ENCODE measurements at places on chromosomes 5 and 9.

GRCh38 chr9:114804505-114804904, 1.3 kb downstream of the TNFSF15 start:
- no peak for DNase-seq

DNA sequence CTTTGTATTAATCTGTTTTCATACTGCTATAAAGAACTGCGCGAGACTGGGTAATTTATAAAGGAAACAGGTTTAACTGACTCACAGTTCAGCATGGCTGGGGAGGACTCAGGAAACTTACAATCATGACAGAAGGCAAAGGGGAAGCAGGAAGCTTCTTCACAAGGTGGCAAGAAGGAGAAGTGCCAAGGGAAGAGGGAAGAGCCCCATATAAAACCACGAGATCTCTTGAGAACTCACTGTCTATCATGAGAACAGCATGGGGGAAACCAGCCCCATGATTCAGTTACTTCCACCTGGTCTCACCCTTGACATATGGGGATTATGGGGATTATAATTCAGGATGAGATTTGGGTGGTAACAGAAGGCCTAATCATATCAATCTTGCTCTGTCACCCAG, 60.9 kb upstream of the CHD1 start:
- DNase-seq: no peak

- DNase-seq: peak; percentile 77
Measured at GRCh38 chr5:68533571-68534084, 318.1 kb downstream of the PIK3R1 start.

DNA sequence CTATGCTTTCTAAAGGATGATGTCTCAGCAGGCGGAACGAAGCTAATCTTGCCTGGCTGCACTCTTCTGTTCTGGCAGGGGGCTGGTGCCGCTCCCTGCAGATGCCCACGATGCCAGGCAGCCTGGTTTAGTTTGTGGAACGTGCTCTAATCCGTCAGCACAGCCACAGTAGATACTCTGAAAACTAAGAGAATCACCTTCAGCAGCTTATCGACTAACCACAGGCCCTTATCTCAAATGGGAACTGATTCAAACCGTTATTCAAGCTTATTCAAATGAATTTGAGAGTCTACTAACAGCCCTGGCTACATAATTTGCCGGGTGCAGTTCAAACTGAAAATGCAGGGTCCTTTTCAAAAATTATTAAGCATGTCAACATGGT, 246.6 kb upstream of the ANKRD55 start:
- DNase-seq: no peak

GRCh38 chr5:179385914-179386313, 40.7 kb upstream of the ADAMTS2 start:
- DNase-seq: no peak

DNA sequence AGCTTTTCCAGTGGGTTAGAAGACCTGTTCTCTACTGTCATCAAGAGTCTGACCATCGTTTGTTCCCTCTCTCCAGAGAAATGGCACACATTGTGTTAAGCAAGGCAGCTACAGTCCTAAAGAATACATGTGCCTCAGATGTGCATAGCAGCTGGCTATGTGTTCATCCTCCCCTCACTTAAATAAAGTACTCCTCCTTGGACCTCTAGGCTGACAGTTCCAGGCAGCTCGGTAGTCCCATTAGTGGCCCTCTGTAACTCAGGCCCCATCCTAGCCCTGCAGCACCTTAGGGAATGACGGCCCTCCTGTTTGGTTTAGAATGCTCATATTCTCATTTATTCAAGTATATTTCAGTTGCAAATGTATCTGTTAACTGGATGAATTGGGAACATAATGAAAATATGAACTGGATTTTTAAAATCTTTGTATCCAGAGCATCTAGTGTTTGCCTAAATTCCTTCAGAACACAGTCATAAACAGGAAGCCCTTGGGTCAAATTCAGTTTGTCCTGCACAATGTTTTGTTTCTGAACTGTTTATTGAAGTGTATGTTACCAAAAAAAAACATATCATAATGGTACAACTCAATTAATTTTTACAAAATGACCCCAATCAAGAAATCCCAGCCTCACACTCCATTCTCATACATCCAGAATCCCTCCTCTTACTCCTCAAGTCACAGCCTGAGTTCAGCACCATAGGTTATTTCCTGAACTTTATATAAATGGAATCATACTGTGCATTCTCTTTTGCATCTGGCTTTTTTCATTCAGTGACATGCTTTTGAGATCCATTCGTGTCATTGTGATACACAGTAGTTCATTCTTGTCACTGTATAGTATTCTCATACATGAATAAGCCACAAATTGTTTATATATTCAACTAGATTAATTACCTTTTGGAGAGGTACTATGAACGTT, 1.6 kb upstream of the ASPN start:
- no peak for DNase-seq

DNA sequence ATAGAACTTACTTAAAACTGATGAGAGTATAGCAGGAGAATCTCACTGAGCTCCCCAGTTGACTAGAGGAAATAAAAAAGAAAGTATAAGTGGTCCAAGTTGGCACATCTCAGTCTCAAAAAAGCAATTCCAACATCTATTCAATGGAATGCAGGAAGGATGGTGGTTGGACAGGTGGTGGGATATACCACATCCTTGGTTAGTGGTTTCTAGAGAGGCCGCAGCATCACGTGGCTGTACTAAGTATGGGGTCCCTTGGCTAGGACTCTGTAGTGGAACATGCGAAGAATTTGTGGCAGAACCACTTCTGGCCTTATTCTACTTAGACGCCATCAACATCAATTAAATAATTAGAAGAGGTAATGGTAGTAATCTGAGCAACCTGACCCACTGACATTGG, 232.4 kb downstream of the SAXO1 start:
- DNase-seq: no peak

GRCh38 chr5:206406-206805, 11.5 kb downstream of the CCDC127 start:
- DNase-seq: no peak

DNA sequence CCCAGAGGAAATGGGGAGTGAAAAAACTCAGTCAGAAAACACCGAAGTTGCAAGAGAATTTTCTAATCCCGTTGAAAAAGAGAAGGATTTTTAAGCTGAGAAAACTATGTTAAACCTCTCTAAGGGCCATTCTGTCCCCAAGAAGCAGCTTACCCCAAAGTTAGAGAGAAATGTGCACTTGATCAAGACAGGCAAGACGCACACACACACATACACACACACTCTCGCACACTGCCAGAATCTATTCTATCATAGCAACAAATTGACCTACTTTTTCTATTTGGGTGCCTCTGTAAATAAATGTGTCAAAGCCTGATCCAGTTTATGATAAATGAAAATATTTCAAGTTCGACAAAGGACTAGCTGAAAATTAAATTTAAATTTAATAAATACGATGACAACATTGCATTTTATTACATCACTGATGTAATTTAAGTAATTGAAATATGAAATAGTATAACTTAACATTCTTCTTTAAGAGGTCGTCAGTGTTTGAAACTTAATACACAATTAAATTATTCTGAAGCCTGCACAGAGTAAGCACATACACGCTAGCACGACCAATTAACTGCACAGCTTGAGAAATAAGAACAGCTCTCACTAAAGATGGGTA, 5.9 kb downstream of the NFIL3 start:
- DNase-seq: no peak

DNA sequence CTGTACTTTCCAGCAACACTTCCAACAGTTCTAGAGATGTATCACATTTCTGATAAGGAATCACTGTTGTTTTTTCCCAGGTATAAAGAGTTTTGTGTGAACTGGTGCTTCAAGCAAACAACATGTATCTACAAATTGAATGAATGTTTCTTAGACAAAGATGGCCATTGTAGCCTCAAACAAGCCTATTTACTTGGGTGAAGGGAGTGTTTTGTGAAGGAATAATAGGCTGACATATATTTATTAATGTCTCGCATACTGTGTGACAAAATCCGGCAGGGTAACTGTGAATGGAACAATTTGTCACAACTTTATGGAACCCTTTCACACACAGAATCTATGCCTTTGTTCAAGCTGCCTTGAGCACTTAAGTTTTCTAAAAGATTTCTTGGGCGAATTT, 24.8 kb upstream of the DAB2 start:
- DNase-seq: no peak

DNA sequence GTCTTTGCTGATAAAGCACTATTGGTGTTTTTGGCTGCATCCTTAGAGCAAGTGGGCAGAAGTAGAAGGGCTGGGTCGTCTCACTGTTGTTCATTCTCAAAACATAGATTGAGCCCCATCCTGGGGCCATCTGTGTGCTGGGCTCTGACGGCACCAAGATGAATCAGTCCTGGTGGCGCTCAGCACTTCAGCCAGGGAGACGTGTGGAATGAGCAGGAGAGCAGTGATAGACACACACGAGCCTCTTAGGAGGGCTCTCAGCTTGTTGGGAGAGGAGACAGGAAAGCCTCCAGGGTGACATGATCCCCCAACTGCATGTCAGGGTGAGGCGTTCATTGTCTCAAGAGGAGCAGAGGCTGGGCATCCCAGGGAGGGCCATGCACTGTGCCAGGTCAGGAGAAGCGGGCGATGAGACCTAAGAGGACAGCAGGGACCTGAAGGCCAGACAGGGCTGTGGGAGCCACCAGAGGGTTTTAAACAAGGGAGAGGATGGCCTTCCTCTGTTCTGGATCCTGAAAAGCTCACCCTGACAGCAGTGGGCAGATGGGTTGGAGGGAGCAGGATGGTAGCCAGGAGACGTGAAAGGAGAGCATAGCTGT, 115.8 kb downstream of the DAB2IP start:
- no peak for DNase-seq

- peak; percentile 69 for DNase-seq
Measured at GRCh38 chr5:36777105-36777757, 99.3 kb upstream of the NIPBL start.

DNA sequence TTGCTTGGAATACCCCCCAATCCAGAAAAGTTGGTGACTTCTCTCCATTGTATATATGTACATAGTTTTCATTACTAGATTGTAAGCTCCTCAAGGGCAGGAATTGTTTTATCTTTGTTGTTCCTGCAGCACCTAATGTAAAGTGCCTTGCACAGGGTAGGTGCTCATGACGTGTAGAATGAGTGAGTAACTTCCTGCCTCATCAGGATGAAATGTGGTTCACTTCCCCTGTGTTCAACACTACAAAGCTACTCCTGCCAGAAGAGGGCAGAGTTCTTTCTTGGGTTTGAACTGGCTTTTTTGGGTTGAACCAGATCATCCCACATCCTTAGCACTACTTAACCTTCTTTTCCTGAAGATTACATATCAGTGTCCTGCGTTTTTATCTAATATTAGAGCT, 23.9 kb downstream of the GTF3C4 start:
- no peak for DNase-seq

DNA sequence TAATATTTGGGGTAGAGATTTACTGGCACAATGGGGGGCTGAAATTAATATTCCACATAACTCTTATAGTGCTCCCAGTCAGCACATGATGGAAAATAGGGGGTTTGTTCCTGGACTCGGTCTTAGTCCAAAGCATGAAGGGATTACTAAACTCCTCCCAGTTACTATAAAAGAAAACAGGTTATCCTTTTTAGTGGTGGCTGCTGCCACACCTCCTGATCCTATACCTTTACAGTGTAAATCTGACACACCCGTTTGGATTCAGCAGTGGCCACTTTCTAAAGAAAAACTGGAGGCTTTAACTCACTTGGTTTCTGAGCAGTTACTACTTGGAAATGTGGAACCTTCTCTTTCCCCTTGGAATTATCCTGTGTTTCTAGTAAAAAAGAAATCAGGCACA, 572.9 kb upstream of the PTGER4 start:
- no peak for DNase-seq

DNA sequence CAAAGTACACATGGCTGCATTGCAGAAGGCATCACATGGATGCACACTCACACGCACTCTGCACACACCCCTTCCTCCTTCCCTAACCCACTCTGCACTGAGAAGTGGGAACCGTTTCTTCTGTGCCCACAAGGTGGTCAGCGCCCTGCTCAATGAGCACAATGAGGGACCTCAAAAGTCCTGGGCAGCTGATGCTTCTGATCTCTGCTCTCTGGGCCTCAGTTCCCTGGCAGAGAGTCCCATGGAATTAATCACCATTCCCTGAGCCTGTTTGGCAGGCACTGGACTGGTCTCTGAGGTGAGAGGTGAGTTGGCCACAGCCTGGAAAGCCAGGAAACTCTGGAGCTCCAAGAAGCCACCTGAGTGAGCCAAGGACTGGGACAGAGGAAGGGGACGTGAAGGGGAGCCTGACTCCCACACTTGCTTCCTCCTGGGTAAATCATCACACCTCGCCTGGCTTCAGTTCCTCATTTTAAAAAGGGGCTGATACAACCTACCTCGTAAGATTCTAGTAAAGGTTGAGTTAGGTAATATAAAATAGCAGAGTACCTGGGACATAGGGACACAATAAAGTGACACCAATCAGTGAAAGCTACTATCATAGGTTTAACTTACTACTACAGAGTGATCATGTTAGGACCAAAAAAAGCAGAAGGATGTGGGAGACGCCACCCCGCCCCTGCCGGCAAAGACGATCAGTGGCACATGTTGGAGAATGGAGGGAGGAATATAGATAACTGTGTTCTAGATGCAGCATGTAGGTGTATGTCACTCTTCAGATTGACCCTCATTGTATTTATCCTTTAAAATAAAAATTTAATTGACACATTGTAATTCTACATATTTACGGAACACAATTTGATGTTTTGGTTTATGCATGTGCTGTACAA, 21.1 kb upstream of the IGFBPL1 start:
- DNase-seq: no peak

DNA sequence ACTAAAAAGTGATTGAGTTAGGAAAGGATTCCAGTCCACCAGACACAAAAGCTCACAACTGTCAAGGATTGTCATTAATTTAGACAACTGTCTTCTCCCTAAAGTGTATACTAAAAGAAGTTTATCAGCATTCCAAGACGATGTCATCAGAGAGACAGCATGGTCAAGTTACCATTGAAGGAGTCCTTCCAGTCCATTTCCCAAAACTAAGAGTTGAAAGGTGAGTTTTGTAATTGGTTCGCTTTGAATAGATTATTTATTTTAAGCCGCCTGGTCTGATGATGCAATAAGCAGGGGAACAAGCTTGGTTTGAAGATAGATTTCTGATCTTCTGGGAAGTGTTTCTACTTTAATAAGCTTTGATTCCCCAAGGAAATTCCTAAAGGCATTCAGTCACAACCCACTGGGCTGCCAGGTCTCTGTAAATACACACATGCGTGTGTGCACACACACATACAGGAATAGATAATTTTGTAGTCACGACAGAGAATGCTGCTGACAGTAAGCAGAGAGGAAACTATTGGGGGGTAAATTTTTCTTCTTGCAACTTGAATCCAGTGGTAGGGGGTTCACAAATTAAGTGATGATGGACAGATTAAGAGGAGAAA, 234.8 kb downstream of the PIK3R1 start:
- DNase-seq: no peak

DNA sequence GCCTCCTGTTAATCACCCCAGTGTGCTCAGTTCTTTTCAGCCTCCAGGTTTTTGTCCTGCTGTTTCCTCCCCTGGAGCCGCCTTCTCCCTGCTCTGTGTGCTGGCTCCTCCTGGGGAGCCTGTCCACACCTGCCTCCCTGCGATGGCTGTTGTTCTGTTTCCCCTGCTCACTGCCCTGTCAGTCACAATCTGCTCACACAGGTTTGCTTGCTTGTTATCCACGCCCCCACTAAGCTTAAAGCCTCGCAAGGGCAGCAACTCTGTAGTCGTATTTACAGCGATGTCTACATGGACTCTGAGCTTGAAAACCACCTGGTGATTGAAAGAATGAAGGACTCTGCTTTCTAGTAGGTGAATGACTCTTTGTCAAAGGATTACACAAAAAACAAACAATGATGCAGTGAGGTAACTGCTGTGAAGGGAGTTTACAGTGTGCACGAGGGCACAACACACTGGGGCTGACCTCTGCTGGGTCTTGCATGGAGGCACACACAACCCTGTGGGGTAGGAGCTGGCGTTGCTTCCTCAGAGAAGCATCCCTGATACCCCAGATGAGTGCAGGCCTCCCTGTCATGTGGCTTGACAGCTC, 39.6 kb upstream of the TEX48 start:
- DNase-seq: no peak

All from NCI-H526 treated with DMSO at 0.1 percent for 48 hours (cell line).